Left ventricle myocardium superior (tissue), 1 donor: ENCODE measurements at places on chromosomes 4 and X. TPM values are rescaled to one million over a fixed set of nuclear protein-coding genes. Genes with fewer than 3 reads are reported as not detected.

DNA sequence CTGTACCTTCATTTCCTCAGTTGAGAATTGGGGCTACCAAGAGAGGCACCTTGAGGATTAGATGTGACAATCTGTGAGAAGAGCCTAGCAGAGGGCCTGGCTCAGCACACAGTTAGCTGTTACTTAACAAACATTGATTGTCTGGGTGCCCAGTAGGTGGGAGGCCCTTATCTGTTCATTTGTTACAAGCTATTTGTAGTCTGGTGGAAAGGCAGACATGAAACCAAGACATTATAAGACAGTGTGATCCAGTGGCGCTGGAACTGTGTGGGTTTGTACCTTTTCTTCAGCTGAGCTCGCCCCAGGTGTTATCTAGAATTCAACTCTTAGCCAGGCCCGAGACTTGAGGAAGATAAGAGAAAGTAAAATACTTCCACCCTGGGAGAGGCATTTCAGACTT, 16.9 kb downstream of the AKAP4 start:
- DNase-seq: no peak

GRCh38 chr4:66574145-66574978, 904.1 kb upstream of the EPHA5 start:
- DNase-seq: no peak

The RENBP gene
- 8.9 TPM for total RNA-seq

GRCh38 chr4:156473151-156473550, 498.4 kb downstream of the PDGFC start:
- DNase-seq: no peak

GRCh38 chrX:101369687-101370086, 16.3 kb downstream of the BTK start:
- DNase-seq: no peak

GRCh38 chrX:136204571-136204970, 46.6 kb downstream of the MAP7D3 start:
- DNase-seq: peak; percentile 48

The ETDB gene
- not detected for total RNA-seq

GRCh38 chr4:86496094-86497080, 97.7 kb upstream of the PTPN13 start:
- no peak for DNase-seq

The SHROOM4 gene
- 8.9 TPM for total RNA-seq

DNA sequence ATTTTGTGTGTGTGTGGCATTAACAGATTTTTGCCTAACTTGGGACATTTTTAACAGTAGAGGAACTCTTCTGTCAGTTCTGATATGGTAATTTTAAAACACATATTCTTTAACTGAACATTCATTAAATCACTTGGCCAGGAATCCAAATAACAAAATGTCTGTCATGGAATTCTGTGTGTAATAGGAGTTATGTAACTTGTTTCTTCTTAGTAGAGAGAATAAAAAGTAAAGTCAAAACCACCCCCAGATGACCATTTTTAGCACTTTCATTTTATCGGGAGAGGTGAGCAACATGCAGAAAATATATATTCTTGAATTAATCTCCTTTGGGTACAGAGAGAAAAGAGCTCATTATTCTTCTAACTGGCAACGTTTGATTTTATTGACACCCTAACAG, 1740.3 kb downstream of the STIM2 start:
- no peak for DNase-seq

DNA sequence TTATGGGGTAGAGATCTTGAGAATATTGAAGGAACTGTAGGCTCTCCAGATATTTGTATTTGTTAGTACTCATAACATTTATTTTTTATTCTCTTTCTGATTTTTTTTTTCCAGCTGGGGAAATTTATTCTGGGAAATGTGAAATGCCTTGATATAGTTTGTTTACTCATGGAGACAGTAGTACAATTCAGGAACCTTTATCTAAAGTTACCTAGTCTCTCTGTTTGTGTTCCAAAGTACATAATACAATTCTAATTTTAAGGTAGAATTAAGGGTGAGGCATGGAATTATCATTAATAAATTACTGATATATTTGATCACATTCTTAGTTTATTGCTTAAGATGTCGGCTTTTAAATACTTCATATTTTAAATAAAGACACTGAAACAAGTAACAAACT, 114.0 kb downstream of the RS1 start:
- no peak for DNase-seq

The RTL9 gene
- total RNA-seq: 0.40 TPM

- no peak for DNase-seq
Observed at GRCh38 chrX:38086451-38087215, 80.3 kb downstream of the SYTL5 start.

The SPANXD gene
- not detected for total RNA-seq

DNA sequence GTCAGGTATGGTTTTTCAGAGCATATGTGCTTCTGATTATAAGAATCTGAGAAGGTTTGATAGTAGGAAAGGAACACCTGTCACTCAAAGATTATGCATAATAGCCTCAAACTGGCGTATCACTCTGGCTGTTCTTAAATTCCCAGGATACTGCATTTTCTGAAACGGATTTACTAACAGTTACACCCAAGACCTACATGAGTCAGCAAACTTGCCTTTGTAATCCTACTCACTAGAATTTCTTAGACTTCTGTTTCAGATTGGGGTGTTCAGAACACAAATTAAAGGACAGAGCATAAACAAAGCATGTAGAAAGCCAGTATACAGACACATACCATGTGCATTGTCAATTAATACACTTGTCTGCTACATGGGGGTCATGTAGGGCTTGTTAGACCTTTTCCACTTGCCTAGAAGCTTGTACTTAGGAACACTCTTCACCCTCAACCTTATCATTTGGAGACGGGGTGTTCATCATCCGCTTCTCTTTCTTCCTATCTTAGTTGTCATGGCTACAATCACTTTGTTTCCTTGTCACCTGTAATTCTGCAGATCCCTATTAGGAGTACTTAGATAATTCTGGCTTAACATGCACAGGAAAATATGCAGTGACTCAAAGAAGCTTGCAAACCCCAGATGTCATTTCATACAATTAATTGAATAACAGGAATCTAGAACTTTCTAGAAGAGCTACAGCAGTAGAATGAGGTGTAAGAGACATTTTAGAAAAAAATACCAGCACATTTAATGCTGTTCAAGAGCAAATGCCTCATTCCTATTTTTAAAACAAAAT, 593.0 kb upstream of the TENM3 start:
- DNase-seq: no peak

DNA sequence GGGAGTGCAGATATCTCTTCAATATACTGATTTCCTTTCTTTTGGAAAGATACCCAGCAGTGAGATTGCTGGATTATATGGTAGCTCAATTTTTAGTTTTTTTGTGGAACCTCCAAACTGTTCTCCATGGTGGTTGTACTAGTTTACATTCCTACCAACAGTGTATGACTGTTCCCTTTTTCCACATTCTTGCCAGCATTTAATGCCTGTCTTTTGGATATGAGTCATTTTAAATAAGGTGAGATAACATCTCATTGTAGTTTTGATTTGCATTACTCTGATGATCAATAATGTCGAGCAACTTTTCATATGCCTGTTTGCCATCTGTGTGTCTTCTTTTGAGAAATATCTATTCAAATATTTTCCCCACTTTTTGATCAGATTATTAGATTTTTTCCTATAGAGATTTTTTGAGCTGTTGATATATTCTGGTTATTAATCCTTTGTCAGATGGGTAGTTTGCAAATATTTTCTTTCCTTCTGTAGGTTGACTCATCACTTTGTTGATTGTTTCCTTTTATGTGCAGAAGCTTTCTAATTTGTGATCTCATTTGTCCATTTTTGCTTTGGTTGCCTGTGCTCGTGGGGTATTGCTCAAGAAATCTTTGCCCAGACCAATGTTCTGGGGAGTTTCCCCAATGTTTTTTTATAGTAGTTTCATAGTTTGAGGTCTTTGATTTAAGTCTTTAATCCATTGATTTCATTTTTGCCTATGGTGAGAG, 552.7 kb downstream of the ZNF674 start:
- DNase-seq: no peak

DNA sequence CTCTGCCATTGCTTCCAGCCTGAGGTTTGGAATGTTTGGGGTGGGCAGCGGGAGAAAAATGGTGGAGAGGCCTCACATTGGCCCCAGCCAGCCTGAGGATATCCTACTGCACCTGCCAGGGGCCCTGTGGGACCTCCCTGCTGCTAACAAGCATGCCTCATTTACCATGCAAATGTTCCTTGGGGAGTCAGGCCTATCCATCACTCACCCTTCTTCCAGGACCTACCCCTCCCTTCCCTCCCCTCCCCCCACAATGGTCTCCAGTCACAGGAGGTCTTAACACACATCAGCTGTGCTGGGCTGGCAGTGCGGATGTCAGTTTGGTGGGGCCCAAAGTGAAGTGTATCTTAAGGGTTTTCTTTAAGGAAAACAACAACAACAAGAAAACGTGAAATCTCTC, 139.2 kb downstream of the SHOX start:
- no peak for DNase-seq

DNA sequence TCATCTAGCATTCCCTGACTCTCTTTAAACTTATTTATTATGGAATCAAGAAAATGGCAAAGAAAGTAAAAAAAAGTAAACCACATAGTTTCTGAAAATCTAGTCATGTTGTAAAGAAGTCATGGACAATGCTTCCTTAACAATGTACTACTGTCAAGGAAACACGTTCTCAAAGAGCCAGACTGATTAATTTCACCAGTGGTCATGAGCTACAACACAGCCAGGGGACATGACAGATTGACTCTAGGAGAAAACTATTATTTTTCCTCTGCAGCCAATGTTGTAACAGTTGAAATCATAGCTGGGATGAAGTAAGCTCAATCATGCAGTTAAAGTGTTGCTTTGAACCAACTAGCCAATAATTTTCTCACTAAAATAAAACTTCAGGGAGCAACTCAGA, 109.2 kb downstream of the MAPK10 start:
- DNase-seq: no peak

DNA sequence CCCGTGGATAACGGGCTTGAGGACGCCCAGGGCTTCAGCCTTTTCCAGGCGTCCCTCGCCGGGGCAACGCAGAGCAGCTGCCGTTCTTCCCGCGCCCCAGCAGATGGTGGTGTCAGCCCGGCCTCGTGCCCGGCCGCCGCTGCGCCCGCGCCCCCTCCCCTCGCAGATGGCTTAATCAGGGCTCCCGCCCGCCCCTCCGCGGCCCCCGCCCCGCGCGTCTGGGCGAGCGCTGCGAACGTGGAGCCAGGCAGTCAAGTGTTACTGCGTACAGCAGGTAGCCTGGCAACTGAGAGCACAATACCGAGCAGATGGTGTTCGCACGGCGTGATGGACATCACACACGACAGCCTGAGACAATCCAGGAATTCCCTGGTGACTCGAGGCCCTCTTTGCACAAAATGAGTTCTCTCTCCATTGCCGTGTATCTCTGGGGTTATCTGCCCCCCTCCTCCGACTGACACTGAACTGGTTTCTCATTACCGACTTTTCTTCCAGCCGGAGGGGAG, 69.3 kb downstream of the MGST2 start:
- peak; percentile 95 for DNase-seq

The FAM241A gene
- 11.3 TPM for total RNA-seq

DNA sequence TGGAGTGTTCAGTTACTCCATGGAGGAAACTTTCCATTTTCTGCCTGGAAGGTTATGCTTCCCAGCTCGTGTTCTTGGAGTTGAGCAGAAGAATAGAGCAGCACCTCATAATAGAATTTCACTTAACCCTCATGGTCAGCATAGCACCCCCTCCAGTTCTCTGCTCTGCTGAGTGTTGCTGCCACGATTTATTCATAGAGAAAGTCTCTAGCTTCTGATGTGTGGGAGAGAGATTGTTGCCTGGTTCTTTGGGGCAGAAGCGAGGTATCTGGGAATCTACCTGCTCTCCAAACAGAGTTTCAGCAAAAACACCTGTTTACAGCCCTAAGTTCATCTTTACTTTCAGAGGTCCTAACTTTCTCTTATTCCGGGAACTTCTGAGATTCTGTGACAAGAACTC, 3.9 kb upstream of the DTHD1 start:
- DNase-seq: no peak

The UGT2B17 gene
- not detected for total RNA-seq

DNA sequence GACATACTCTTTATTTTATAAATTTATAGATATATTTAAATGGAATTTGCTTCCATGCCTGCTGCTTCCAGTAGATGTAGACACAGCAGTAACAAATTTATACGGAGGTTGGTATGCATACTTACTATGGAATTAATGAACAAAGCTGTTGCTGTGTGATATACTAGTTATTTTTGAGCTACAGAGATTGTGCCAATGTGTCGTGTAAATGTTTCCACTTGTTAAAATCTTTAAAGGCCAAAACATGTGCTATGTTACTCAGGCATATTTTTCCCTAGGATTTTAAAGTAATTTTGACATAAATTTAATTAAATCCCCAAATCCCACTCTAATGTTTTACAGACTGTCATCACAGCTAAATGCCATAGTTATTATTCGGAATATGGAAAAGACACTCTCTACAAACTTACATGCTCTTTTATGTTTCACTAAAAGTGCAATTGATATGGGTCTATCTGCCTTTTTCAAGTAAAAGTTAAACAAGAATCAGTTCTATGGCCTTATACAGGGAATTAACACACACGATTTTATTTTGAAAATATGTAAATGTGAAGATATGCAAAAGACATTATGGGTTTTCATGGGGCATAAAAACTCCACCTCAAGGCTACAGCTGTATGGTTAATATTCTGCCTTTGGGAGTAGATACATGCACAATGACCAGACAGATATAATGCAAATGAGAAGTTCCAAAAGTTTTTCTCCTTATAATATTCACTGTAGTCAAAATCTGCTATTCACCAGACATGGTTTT, 256.8 kb downstream of the FSTL5 start:
- no peak for DNase-seq

GRCh38 chr4:148079961-148080360, 348.1 kb downstream of the ARHGAP10 start:
- DNase-seq: no peak

DNA sequence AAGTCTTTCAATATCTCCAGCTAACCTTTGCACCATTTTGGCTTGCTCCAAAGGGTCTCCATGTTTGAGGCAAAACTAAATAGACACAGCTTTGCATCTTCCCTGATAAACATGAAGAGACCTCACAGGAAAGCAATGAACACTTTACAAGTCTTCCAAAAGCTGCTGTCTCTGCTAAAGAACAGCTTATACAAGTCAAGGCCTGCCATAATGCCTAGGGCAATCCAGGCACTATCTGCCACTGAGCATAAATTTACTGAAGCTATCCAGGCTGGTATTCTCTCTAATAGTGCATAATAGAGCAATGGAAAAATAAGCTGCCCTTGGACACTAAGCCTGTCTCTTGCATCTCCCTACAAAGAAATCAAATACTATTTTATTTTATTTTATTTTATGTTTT, 60.1 kb upstream of the S100G start:
- DNase-seq: no peak

The GPR119 gene
- not detected for total RNA-seq

DNA sequence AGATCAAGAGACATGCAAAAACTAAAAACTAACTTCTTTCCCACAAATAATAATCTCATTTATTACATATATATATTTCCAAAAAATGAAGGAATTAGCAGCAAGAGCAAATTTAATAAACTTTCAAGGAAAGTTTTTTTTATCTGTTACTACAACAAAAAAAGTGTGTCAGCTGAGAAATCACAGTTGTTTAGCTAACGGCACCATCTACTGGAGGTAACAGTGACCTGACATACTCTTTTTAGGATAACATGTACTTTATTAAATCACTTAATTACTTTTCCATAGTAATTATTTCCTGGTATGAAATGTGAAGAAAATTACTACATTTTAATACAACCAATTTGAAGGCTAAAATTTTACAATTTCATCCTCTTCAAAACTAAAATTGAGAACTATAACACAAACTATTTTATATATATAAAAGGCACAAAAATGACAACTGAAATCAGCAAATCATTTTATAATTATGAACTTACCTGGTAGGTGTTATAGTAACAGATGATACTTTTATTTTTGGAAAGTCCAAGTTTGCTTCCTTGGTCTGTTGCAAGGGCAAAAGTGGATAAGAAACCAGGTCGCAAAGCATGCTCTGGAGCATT, 9.1 kb downstream of the LAMTOR3 start:
- no peak for DNase-seq
